ENCODE measurements at places on chromosomes 13 and 19. TPM values are rescaled to one million over a fixed set of nuclear protein-coding genes. Genes with fewer than 3 reads are reported as not detected.

DNA sequence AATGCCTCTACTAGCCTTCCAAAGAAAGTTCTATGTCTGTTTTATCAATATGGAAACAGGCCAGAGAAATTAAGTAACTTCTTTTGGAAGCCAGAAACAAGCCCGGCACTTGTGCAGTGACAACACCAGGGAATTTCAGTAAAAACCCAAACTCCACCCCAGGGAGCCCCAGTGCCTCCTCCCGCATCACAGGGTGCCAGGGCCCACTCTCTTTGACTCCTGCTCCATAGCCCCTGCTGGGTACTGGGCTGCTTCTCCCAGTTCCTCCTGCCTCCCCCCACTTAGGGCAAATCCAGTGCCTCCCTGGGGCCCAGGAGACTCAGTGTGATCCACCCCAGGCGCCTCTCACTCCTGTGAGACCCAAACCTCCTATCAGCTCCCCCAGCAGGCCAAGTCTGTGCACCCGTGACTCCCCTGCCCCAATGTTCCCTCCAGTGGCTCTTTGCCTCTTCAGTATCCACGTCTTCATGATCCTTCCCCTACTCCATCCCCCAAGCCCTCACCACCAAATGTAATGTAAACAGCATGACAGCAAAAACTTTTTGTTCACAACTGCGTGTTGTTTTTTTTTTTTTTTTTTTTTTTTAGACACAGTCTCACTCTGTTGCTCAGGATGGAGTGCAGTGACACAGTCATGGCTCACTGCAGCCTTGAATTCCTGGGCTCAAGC is 2.3 kb upstream of the FFAR3 start:
- no peak for DNase-seq

The OR4F17 gene
- not detected for total RNA-seq

DNA sequence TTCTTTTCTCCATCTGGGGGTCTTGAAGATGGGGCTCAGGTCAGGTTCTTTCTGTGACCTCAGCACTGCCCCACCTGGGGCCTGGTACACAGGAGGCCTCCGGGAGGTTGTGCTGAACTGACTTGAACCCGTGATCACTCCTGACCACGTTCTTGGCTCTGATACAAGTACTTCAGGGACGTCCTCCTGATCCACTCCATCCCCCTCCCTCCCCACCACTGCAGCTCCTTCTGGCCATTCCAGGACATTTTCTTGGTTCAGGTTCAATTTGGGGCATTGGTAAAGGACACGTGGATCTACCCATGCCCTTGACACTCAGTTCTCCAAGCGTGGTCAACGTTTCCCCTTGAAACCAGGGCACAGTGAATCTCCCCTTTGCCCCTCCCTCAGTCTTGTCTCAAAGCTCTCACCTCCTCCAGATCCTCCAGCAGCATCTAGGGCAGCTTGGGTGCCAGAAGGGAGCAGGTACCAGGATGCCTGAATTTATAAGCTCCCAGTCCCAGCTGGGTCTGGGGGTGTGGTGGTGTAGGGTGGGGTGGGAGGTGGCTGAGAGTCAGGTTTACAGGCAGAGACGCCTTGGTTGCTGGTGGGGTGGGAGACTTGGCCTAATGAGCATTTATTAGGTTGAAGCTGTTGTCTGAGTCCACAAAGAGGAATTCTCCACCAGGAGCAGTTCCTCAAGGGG is at the start of gene KLK15:
KLK15 (minus strand) TSS at position 458 of the 685 bp plus-strand sequence. CDS start 2,082 bp downstream, outside the sequence.
- no peak for DNase-seq

The SLC25A41 gene
- not detected for total RNA-seq

DNA sequence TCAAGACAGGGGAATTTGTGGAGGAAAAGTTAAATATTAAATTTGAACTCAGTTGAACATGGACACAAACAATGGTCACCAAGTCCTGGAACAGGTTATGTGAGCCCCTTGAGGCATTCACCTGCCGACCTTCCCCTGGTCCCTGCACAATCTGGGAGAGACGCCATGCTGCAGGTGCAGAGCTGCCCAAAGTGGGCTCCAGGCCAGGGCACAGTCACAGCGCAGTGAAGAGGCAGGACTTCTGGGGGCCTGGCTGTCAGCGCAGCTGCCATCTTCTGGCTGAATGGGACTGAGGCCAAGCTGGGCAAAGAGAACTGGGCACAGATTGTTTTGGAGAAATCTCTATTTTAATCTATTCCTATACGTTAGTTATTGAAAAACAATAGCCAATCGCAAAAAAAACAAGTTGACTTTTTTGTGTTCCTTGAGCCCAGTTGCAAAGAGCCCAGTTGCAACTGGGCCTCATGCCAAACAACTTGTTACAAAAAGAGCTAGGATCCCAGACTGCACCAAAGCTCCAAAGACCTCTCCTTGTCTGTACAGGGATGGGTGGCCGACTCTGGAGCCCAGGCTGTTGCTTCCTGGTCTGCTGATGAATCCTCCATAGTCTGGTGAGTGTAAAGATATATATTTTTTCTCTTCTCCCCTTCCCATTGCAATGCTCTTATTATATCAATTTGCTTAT is 1.2 kb upstream of the ZNF626 start:
- no peak for DNase-seq

GRCh38 chr13:27043013-27043412 is 128.6 kb downstream of the USP12 start:
- DNase-seq = peak; percentile 97

The KLF12 gene
- 38.7 TPM for total RNA-seq

The TMEM38A gene
- total RNA-seq = 128 TPM

The TBXA2R gene
- total RNA-seq = 0.16 TPM

The ZNF101 gene
- total RNA-seq = 5.2 TPM

DNA sequence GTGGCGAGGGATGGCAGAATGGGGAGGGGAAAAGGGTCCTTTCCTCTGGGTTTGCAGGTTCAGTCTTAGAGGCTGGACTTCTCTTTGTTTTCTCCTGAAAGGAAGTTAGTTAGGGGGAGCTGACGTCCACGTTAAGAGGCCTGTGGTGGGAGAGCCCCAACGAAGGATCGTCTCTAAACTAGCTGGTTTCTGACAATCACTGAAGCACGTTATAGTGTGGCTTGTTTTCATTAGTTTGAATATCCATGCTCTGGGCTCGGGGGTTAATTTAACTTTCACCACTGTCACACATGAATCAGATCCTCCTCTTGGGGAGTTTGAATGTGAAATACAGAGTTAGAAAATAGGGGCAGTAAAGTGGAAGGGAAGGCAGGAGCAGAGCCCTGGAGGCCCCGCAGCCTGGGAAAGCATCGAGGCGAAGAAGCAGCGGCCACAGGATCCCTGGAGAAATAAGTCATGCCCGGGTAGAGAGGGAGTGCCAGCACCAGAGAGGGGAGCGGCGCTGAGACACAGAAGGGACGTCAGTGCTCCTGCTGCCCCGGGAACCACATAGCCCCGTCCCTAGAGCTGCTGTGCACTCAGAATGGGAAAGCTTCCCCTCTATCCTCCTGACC is 31.1 kb upstream of the AMER2 start:
- DNase-seq = peak; percentile 33

DNA sequence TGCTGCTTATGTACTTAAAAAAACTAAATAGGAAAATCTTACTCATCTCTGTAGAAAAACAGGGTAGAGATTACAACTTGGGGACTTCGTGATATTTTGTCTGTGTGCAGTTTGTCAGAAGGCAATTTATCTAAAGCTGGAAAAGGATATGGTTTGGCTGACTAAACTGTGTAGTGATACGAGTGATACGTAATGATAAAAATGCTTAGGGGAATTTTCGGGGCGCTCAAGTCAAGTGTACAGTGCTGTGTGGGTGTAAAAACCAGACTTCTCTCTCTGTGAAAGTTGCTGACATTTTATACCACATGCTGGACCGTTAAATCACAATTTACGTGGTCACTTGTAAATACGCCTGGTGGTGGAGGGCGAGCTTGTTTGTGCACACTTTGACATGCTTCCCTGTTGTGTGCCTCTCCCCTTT is 221.7 kb downstream of the KCNRG start:
- no peak for DNase-seq

GRCh38 chr13:95797016-95797415 is 120.1 kb downstream of the DNAJC3 start:
- DNase-seq = no peak

The ZNF578 gene
- total RNA-seq = 4.7 TPM

DNA sequence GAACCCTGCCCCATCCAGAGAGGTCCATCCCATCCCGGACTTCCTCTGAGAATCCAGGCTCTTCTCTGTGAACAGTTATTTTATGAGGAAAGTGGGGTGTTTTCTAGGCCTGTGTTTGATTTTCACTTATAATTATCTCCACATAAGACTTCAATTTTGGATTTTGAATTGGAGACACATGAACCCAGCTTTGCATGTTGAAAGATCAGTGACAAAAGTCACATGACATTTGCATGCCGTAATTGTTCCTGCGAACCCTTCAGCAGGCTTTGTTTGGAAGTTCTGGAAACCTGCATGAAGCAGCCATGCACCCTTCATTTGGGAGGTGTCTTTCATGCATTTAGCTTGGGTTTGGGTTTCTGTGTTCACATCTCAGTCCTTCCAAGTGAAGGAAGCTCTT is 44.9 kb upstream of the ZNF536 start:
- DNase-seq = no peak

GRCh38 chr19:42280815-42281145 is 11.7 kb downstream of the CIC start:
- peak; percentile 73 for DNase-seq

The TPTE2 gene
- total RNA-seq = not detected

The TMEM190 gene
- not detected for total RNA-seq

- peak; percentile 92 for DNase-seq
Observed at GRCh38 chr19:15280915-15281683, 48.9 kb upstream of the EPHX3 start.

GRCh38 chr19:50233308-50233910 is 30.0 kb downstream of the MYH14 start:
- DNase-seq = peak; percentile 5

The CEACAM20 gene
- total RNA-seq = not detected

GRCh38 chr13:71477735-71478134 is 389.3 kb downstream of the DACH1 start:
- no peak for DNase-seq

DNA sequence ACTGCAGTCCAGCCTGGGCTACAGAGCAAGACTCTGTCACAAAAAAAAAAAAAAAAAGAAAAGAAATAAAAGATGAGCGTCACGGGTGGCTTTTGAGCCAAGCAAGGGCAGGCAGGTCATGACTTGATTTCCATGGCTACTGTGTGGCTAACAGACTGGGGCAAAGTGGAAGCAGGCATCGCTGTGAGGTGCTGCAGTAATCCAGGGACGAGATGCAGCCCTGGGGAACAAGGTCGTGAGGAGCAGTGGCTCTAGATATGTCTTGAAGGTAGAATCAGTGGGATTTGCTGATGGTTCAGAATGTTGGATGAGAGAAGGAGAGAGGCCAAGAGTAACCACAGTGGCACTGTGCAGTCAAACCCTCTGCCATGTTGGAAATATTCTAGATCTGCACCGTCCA is 14.2 kb downstream of the HAS1 start:
- DNase-seq = no peak

- peak; percentile 80 for DNase-seq
Observed at GRCh38 chr13:47087841-47088240, 191.0 kb upstream of the HTR2A start.

DNA sequence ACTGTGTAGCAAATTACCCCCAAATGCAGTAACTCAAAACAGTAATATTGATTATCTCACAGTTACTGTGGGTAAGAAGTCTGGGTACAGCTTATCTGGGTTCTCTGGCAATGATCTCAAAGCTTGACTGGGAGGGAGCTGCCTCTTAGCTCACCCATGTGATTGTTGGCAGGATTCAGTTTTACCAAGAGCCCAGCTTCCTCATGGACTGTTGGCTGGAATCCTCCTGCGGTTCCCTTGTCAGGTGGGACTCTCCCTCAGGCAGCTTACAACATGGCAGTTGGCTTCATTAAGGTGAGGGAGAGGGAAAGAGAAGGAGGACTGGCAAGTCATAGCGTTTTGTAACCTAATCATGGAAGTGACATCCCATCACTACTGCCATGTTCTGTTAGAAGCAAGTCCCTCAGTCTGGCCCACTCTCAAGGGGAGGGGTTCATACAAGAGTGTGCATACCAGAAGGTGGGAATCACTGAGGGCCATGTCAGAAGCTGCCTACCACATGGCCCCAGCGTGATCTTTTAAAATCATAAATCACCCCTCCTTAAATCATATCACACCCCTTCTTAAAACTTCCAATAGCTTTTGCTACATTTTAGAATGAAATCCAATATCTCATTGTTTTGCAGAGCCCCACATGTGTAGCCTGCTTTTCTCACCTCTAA is 108.1 kb downstream of the OLFM4 start:
- no peak for DNase-seq

- no peak for DNase-seq
Observed at GRCh38 chr19:40607311-40608239, 6.4 kb downstream of the LTBP4 start.

GRCh38 chr13:76245920-76246319 is 609.8 kb downstream of the LMO7 start:
- no peak for DNase-seq

The ZNF576 gene
- total RNA-seq = 10.1 TPM

GRCh38 chr13:46179491-46179908 is 2.5 kb downstream of the LCP1 start:
- DNase-seq = no peak

DNA sequence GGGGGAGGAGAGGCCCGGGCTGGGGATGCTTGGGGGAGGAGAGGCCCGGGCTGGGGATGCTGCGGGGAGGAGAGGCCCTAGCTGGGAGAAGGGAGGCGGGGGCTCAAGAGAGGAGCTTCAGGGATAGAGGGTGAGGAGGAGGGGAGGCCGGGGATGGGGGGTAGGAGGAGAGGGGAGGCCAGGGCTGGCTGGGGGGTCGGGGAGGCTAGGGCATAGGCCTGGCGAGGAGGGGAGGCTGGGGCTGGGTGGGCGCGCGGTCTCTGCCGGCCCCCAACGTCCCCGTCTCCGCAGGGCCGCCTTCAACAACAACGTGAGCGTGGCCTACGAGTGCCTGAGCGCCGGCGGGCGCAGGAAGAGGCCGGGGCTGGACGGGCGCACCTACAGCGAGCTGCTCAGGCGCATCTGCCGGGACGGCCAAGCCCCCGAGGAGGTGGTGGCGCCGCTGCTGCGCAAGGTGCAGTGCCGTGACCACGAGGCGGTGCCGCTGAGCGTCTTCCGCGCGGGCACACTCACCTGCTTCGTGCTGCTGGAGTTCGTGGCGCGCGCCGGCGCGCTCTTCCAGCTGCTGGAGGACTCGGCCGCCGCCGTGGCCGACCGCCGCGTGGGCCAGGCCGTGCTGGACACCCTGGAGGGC is 11.4 kb downstream of the TPGS1 start:
- DNase-seq = no peak

DNA sequence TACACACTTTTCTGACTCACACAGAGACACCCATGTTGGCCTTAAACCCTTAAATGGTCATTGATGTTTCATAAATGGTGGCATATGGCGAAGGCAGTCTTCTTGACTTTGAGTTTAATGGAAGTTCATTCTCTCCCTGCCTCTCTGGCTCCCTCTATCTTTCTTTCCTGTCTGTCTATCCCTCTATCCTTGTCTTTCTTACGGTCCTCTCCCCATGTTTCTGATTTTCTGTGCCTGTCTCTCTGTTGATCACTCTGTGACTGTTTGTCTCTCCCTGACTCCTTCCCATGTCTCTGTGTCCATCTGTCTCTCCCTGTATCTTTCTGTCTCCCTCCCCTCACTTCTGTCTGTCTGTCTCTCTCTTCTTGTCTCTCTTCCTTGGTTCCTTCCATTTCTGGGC is 43.2 kb upstream of the SHKBP1 start:
- no peak for DNase-seq

The AZU1 gene
- not detected for total RNA-seq

The SIAH3 gene
- not detected for total RNA-seq

The NLRP11 gene
- not detected for total RNA-seq

GRCh38 chr13:25281935-25282332 is 5.4 kb downstream of the MTMR6 start:
- DNase-seq = no peak

The SPACA4 gene
- total RNA-seq = not detected

- DNase-seq = no peak
Observed at GRCh38 chr13:111337741-111338140, 17.3 kb downstream of the TEX29 start.

The IZUMO4 gene
- 8.2 TPM for total RNA-seq

- DNase-seq = no peak
Observed at GRCh38 chr19:42199440-42200115, 17.9 kb downstream of the DEDD2 start.

Data from myocyte (in vitro differentiated cells).